NCI-H460 (cell line): ENCODE measurements at places on chromosomes 16 and 17. TPM values are rescaled to one million over a fixed set of nuclear protein-coding genes. Genes with fewer than 3 reads are reported as not detected.

The LGALS9B gene
- 1.8 and 1.9 TPM in 2 replicates for total RNA-seq

The RAPGEFL1 gene
- total RNA-seq: 2.8 and 2.9 TPM in 2 replicates

The TBC1D3G gene
- total RNA-seq: not detected in 2 replicates

The HBA1 gene
- 2.2 TPM in 1 of 2 replicates, not detected in the other for total RNA-seq

The PDE6G gene
- not detected in 2 replicates for total RNA-seq

The FNDC8 gene
- total RNA-seq: not detected in 2 replicates

The CSF3 gene
- total RNA-seq: 0.14 TPM in 1 of 2 replicates, not detected in the other

The IGF2BP1 gene
- 0.09 and 0.15 TPM in 2 replicates for total RNA-seq

The OTOP2 gene
- total RNA-seq: not detected in 2 replicates

The ABR gene
- 14.4 and 19.0 TPM in 2 replicates for total RNA-seq

The PCYT2 gene
- total RNA-seq: 2.7 and 3.4 TPM in 2 replicates

The TBC1D3H gene
- total RNA-seq: not detected in 2 replicates

The LITAFD gene
- total RNA-seq: 0.10 TPM in 1 of 2 replicates, not detected in the other

The ANKRD40CL gene
- not detected in 2 replicates for total RNA-seq
